Immature natural killer cell (primary cell): ENCODE measurements at places on chromosomes 6 and 20.

DNA sequence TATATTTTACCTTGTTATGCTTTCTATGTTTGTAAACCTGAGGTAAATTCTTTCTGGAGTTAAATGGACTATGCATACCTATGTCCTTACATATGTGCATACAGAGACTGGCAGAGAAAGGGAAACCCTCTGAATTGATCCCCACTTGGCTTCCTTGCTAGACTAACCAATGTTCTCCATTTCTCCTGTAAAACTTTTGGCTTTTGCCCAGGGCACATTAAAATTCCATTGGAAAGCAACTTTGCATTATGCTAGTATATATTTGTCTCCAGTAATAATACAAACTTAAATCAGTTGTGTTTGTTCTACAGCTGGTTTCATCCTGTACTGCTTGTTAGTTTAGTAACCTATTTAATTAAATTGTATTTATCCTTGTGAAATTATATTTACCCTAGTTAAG lies 646.0 kb upstream of the MARCKS start:
- DNase-seq = no peak

- no peak for DNase-seq
Observed at GRCh38 chr6:132466952-132467351, 46.0 kb downstream of the STX7 start.

DNA sequence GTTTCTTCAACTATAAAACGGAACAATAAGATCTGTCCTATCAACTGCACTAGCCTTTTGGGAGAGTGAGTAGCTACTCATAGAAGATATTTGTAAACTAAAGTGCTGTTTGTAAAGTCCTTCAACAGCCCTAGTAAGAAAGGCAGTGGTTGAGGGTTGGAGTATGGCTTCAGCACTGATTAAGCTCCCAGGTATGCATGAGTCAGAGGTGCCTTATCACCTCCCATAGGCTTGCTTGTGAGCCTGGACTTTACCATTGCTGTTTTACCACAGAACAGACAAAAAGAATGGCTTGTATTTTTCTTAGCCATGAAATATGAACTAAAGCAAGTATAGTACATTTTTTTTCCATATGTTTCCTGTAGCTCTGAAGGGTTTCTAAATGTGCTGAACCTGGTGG lies 44.1 kb downstream of the SAMD3 start:
- no peak for DNase-seq

DNA sequence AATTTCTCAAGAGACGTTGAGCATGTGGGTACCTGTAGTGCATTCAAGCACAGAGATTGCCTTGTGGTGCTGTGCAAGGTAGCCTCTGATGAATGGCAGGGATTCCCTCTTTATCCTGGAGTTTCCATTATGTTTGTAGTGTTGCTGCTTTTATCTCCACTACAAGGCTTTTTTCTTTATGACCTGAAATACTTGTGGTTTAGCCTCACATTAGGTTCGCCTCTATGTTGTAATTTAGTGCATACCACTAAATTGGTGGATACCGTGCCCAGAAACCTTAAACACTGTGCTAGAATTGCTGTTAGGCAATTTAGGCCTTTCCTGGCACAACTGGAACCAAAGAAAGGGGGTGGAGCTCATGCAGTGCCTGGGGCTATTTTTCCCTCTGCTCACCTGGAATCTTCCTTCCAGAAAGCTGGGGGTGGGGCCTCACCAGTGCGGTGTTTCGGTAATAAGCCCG lies 76.8 kb downstream of the NCOA7 start:
- DNase-seq = no peak

GRCh38 chr6:6760002-6760401 lies 171.5 kb downstream of the LY86 start:
- DNase-seq = no peak

GRCh38 chr6:5471044-5471443 lies 209.7 kb downstream of the FARS2 start:
- peak; percentile 63 for DNase-seq

DNA sequence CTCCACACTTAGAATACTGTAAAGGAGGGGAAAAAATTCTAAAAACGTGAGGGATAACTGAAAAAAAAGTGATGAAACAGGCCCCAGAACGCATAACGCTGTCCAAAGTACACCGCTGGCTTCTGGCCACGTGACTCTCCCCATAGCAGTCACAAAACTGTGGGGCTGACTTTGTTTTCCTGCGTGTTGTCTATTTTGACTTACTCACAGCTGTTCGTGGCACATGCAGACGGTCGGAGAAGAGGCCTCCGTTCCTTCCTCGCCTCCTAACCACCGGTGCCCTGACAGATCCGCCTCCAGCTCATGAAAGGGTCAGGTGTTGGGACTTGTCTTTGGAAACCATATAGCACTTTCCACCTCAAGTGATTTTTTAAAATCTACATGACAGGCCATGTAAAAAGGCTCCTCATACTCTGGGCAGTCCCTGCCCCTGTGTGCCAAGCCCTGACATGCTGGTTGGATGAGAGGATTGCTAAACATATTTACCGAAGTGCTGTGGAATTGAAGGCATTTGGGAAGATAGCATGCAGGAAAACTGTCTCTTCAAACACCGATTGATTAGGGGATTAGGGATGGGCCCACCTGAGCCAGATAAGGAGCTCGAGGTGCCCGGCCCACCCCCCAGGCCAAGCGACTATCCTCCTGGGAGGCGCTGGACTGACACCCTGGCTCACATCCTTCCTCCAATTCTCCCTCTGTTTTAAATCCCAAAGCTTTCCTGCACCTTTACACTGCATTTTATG lies 54.8 kb downstream of the DACT2 start:
- DNase-seq = no peak

DNA sequence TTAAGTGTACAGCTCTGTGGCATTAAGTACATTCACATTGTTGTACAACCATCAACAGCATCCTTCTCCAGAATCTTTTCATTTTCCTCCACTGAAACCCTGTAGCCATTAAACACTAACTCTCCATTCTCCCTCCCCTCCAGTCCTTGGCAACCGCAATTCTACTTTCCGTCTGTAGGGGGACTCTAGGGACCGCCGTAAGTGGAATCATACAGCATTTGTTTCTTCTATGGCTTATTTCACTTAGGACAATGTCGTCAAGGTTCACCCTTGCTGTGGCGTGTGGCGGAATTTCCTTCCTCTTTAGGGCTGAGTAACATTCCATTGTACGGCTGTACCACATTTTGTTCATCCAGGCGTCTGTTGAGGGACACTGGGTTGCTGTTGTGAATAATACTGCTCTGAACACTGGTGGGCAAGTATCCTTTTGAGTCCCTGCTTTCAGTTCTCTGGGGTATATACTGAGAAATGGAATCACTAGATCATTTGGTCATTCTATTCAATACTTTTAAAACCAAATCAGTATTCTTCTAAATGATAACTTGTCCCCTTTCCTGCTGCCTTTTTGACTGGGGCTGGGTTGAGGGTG lies 50.7 kb downstream of the PPP1R3G start:
- DNase-seq = peak; percentile 5

- no peak for DNase-seq
Observed at GRCh38 chr20:57621421-57622200, 1.4 kb upstream of the ZBP1 start.

- no peak for DNase-seq
Observed at GRCh38 chr20:22453244-22454080, 130.9 kb downstream of the FOXA2 start.

DNA sequence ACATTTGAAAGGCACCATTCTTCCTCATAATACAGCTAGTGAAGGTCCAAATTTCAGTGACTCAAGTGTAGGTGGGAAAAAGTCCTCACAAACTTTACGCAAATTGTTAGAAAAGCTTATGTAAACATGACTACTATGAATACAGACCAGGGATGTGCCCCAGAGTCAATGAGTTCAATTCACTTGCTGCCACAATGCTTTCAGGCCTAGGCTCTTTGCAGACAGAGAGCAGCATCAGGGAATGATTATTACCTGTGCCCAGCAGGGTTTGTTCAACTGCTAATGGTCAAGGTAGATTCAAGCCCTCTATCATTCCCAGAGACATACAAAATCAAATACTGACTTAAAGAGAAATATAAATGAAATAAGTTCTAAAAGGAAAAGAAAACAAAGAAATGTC lies 84.0 kb downstream of the LAMA2 start:
- no peak for DNase-seq

DNA sequence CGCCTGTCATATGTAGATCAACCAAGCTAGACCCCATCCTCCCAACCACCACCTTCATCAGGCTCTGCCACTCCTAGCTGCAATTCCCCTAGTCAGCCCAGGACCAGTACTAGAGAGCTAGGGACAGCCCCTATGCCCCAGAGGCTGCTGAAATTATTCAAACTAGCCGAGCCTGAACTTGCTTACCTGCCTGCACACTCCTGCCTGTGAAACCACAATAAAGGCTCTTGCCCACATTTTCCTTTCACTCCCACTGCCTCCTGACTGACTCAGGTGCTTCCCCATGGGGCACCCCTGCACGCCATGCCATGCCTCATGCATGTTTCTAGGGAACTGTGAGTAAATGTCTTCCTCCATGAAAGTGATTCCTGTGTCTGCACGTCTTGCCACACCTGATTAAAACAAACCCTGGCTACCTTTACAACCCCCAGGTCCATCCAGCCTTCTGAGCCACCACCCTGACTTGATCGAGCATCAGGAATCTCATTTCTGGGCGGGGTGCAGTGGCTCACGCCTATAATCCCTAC lies 66.5 kb upstream of the IER3 start:
- DNase-seq = no peak

DNA sequence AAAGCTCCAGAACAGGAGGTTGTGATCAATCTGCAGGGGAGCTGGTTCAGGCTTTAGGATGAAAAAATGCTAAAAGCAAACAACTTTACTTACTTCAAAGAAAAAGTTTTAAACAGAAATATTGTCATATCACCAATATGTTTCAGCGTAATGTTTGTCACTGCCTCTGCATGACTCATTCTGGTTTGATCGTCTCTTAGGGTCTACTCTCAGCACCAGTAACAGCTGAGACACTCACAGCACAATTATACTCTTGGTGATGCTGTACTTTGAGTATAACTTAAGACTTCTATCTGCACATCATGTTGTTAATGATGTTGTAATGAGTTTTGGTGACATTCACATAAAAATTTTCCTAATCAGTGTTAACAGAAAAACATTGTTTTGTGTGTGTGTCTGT lies 665.4 kb downstream of the EPM2A start:
- no peak for DNase-seq

GRCh38 chr20:44018259-44018941 lies 103.7 kb downstream of the TOX2 start:
- DNase-seq = no peak

DNA sequence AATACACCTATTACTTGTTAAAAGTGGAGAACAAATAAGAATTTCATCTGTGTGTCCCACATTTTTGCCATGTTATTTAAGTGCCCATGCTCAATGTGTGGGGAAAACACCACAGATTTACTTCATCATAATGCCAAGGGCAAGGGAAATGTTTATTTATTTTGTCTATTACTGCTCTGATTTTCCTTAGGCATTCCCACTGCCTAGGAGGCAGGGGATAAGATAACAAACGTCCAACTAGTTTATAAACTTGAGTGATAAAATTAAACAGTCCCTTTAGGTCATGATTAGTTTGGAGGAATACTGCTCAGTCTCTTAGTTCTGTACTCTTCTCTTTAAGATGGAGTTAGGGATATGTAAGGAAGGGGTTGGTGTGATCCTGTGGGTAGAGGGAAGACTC lies 598.4 kb upstream of the MARCKS start:
- DNase-seq = no peak

DNA sequence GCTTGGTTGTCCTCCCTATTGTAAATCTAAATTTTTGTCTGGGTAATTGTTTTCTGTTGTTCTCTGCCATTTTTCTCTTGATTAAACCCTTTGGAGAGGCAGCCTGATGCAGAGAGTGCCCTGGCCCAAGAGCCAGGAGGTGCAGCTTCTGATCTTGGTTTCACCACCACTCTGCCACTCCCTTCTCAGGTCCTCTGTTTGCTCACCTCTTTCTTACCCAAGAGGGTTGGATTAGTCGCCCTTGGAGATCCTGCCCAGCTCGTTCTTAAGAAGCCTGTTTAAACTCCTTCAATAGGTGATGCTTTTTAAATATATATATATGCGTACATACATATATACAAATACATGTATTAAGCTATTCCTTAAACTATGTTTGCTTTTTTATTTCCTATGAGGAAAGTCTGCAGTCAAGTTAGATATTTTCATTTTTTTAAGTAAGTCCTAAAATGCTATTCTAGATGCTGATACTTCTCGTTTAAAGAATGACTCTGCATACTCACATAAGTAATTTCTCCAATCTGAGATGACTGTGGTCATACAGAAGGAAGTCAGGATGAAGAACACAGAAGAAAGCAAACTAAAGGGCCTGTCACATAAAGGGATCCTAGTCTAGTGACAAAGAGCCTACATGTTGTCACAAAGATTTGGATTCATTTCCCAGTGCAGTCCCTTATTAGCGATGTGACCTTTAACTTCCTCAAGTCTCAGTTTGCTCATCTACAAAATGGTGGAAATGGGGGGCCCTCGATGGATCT lies 19.9 kb downstream of the TPD52L1 start:
- DNase-seq = no peak
